ENCODE measurements at places on chromosomes 2 and 18.

DNA sequence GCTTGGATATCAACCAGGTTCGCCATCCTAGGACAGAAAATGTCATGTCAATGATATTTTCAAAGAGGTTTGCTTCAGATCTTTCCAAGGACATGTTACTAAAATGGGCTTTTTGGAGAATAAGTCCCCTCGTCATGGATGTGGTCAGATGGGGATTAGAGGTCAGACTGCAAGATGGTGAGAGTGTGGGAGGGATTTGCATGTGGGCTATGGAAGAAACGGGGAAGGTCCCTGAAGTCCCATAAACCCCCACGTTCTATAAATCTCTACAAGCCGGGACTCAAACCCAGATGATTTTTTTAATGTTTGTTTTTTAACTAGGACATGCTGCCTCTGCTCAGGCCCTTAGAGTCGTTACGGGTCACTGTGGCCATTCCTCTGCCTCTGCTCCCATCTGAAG lies 37.7 kb upstream of the IGFBP5 start:
- DNase-seq: no peak

GRCh38 chr2:24008672-24009366 lies 1.1 kb upstream of the MFSD2B start:
- no peak for DNase-seq

DNA sequence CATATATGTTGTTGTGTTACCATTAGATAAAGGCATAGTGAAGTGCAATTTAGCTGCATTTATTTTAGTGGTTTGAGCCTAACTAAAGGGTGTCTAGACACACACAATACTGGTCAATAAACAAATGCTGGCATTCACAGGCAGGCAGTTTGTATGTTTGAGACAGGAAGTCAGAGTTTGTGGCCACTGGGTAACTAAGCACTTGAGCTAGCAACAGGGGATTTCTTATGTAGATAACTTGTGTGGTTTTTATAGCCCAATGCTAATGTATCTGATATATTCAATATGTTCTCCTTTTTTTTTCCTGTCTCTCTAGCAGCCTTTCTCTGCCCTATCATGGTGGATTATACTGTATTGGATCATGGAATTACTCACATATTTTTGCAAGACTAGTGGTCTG lies 38.1 kb downstream of the LRRTM4 start:
- no peak for DNase-seq

DNA sequence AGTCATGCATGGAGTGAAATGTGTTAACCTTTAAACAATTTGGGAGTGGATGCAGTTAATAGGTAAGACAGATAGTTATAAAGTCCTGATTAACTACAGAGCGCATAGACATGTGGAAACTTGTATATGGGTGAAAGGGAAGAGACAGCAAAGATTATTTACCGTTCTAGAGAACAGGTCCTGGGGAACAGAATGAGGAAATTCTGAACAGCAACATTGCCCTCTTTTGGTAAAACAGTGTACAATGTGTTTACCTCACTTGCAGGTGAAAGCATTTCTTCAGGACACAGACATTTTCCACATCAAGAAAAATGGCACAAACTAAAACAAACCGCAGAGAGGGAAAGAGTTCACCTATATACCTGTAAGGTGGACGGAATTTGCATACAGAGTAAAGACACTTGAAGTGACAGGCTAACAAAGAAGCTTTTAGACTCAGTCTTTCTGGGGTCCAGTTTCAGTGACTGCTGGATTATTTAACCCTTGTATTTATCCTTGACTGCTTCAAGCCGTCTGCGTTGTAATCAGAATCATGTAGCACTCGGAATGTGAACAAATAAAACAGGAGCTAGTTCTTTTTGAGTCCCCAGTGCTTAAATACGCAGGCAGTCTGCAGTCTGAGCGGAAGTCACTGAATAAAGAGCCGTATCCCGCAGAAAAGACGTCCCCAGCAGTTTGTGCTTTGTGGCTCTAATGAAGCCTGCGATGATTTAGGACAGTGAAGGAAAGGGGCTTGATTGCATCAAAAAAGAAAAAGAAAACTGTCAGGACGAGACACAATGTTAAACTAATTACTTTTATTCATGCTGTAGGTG lies 364.8 kb upstream of the GALNT5 start:
- DNase-seq: peak; percentile 42

DNA sequence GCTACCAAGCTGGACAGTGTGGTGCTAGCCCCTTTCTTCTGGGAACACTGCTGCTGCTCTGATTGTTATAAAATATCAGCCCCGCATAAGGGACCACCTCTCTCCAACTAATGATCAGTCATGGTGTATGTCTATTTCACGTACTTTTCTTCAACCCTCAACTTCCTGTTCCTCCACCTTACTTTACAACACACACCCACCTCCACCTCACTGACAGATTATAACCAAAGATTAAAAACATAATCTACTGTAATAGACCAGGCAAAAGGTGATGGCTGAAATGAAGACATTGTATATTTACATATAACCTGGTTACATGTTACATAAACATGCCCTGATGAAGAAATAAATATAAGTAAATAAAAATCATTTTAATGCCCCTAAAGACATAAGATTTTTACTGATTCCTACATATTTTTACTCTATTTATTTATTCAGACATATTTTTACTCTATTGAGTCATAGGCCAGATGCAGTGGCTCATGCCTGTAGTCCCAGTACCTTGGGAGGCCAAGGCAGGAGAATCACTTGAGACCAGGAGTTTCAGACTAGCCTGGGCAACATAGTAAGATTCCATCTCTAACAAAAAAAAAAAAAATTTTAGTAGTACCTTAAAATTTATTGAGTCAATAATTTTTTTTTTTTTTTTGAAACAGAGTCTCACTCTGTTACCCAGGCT lies 12.8 kb downstream of the STK39 start:
- no peak for DNase-seq

DNA sequence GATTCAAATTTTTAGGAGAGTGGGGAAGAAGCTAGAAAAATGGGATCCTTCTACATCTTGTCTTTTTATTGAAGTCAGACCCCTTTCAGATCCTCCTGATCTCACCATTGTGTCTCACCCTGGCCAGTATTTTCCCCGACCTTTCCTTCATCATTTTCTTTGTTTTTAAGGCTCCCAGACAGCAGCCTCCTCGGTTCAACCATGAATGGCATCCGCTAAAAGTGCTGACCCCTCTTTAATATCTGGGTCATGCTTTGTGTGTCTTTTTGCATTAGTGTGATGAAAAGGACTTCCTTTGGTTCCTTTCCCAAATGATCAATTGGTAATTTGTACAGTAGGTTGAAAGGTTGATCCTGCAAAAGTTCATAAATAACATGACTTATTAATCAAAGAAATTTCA lies 26.7 kb upstream of the THOC1 start:
- no peak for DNase-seq

GRCh38 chr2:8344144-8345097 lies 337.4 kb upstream of the ID2 start:
- peak; percentile 26 for DNase-seq

- peak; percentile 80 for DNase-seq
These were observed 62.5 kb downstream of the CENPO start for GRCh38 chr2:24855726-24856125.

- DNase-seq: peak; percentile 80
These were observed 146.7 kb upstream of the L3MBTL4 start for GRCh38 chr18:6561420-6561861.

GRCh38 chr2:70632388-70632787 lies 78.8 kb upstream of the TGFA start:
- DNase-seq: no peak

- no peak for DNase-seq
These were observed 63.6 kb upstream of the FZD5 start for GRCh38 chr2:207833251-207833751.

GRCh38 chr2:215401896-215402379 lies 33.9 kb downstream of the FN1 start:
- peak; percentile 88 for DNase-seq

- DNase-seq: peak; percentile 37
These were observed 419.7 kb upstream of the MEX3C start for GRCh38 chr18:51617167-51617566.

DNA sequence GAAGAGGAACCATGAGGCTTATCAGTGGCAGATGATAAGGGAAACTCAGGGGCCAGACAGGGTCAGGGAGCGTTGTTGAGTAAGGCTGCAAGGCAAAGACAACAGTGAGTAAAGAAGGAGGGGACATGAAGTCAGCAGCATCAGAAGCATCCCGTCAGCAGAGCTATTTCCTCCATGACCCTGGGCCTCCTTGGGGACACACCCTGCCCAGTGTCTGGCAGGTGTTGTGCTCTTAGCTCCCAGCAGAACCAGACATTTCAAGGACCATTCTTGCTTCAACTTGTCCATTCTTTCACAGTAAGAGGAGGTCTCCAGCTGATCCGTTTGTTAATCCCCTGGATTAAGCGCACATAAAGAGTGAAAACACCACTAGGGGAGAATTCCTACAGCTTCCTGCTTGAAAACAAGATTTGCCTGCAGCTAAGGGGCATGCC lies 88.7 kb upstream of the MEIS1 start:
- DNase-seq: no peak

DNA sequence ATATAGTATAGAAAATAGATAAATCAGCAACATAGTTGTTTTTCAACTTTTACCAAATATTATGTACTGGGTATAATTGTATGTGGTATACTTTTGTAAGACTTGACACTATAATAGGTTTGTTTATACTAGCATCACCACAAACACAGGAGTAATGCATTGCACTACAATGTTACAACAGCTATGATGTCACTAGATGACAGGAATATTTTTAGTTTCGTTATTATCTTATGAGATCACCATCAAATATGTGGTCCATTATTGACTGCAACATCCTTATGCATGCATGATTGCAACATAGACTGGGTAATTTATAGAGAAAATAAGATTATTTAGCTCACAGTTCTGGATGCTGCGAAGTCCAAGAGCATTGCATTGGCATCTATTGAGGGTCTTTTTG lies 678.4 kb upstream of the ZNF804A start:
- DNase-seq: no peak

DNA sequence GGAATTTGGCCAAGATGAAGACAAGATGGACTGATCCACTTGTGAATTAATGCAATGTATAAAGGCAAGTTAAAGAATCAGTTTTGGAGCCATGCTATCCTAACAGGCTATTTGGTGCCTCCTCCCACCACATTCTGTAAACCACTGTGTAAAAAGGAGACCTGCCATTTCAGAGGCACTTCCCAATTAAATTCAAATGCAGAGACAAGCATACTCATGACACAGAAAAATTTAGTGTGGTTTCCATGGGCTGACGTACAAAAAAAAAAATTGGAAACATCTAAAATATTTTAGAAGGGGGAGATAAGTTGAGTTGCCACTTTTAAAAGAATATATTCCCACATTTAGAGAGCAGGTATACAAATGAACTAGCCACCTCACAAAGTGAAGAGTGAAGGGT lies 112.1 kb downstream of the TCF4 start:
- peak; percentile 62 for DNase-seq

- DNase-seq: no peak
These were observed 121.8 kb downstream of the ALK start for GRCh38 chr2:29799628-29800027.

GRCh38 chr2:33475224-33476130 lies 972 bp upstream of the RASGRP3 start:
- DNase-seq: peak; percentile 76

DNA sequence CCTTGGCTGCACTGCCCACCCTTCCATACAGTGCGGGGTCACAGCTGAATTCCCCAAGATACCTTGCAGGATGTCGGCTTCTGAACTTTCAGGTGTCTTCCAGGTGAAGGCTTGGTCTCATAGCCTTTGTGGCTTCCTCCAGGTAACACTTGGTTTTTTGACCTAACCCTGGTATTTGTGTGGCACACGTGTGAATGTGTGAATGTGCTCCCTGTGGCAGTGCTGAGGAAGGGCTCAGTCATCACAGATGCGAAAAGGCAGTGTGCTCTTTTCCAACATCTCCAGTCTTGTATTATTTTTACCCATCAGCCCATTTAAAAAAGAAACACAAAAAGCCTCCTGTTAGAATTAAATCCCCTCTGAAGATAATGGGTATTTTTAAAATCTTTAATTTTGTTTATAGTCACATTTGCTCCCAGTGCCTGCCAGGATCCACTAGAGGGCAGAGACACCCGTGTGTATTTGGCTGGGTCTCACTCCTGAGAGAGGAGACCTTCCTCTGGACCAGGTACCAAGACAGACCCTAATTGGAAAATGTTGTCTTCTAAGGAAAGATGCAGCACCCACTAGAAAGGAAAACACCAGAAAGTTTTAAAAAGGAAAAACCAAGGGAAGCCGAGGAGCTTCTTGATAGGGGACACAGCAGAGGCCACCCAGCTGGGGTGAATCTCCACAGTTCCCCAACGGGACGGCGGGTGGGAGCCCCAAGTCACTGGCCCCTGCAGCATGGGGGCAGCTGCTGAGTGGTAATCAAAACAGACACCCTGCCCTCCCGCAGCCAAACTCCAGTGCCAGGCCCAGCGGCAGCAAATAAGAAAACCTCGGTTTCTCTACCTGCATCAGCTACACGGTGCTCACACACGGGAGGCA lies 27.7 kb downstream of the FAM110C start:
- no peak for DNase-seq

GRCh38 chr2:74481431-74481830 lies 1.4 kb downstream of the CCDC142 start:
- DNase-seq: no peak

GRCh38 chr2:67891642-67892041 lies 171.2 kb downstream of the C1D start:
- DNase-seq: no peak

DNA sequence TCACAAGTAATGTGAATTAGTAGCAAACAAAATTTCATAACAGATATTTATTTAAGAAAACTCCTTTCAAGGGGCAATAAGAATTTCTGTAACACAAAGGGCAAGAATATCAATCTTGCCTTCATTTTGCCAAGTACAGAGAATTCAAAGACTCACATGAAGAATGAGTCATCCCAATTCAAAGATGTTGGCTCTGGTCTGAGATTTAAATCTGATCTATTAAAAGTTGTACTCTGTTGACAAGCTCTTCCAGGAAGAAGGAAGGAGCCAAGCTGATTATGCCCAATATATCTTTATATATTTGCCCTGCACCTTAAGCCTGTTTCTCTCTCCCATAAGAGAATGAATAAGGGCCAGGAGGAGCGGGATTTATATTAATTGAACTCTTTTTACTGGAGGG lies 55.9 kb upstream of the RPE start:
- DNase-seq: no peak

DNA sequence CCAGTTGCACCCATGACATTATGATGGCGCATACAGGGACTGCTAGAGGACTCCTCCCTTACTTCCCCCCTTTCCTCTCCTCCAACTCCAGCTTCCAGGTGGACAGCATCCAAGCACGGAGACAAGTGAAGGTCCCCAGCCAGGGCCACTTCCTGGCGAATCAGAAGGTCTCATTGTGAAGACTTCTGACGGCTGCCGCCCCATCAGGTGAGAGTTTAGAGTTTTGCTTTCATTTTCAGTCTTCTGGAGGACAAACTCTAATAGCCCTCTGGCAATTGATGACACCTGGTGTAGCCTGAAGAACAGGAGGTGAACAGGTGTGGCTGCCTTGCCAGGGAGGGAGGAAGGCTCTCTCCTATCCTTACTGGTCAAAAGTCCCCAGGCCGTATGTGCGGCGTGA lies 77.3 kb upstream of the KCNH7 start:
- no peak for DNase-seq
